ENCODE measurements at places on chromosomes 13 and 19.

DNA sequence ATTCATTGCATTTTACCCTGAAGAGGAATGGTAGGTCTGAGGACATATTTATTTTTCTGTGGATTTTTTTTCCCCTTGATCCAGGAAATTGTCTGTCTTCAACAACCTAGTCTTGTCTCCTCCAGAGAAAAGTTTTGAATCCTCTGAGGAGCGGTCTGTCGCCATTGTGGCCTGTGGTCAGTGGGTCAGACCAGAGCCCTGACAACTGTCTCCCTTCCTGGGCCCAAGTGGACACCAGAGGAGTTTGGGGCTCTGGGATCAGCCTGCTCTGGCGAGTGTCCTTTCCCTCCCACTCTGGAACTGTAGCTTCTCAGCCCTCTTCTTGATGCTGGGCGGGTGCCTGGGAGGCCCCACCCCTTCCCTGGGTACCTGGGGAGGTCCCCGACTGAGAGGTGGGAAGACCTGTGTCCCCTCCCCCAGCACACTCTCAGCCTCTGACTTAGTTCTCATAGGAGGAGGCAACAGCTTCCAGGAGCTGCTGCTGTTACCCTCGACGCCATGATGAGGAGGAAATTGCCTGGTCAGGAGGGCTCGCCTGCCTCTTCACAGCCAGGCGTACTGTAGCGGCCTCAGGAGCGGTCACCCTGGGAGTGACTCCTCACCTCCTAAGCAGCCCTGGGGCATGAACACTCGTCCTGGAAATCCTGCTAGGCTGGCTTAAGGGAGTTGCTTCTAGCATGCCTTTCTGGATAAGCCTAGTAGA lies 110.3 kb downstream of the GGACT start:
- no peak for DNase-seq

DNA sequence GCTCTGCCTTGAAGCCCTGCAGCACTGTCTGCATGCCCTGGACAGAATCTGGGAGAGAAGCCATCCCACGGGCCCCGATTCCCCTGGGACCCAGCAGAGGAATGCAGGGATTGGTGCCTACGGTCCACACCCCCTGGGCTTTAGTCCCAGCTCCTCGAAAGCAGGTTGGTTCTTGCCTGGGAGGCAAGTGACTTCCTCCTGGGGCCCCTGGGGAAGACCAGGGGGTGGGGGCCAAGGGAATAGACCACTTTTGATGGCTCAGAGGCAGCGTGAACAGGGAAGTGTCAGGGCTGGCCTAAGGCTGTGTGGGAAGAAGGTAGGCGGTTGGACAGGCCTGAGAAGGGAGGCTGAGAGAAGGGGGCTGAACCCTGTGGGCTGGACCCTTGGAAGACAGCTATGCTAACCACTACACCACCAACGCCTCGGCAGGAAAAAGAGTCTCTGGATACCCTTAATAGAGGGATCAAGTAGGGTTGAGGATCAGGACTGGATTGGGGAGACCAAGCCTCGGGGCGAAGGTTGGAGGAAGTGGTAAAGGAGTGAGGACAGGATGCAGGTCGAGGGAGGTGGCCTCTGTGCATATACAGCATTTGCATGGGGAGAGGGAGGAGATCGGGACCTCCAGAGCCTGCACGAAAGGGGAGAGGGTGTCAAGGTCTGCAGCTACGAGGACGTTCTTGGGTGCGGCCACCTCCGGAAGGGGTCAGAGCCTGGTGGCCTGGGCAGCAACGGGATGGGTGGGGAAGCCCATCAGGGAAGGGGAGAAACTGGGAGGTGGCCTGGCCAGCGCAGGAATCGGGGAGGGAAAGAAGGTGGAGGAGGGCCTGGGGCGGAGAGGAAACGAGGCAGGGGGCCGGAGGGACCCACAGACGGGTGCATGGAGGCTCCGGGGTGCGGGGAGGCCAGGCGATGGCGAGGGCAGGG lies 709 bp downstream of the DPP9 start:
- DNase-seq, result no peak

DNA sequence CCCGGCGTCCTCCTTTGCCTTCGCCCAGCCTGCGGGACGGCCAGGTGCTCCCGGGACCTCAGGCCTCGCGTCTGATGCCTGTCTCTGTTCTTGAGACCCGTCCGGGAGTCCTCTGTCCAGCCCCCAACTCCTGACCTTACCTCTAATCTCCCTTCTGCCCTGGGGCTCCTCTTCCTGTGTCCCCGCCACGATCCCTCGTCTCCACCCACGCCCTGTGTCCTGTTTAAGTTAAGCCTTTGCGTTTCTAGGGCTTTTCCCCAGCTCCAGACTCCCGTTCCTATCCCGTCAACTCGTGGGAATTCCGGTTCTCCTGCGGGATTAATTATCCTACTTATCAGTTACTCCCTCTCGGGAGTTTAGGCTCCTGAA lies 686 bp downstream of the LENG8 start:
- DNase-seq, result no peak

DNA sequence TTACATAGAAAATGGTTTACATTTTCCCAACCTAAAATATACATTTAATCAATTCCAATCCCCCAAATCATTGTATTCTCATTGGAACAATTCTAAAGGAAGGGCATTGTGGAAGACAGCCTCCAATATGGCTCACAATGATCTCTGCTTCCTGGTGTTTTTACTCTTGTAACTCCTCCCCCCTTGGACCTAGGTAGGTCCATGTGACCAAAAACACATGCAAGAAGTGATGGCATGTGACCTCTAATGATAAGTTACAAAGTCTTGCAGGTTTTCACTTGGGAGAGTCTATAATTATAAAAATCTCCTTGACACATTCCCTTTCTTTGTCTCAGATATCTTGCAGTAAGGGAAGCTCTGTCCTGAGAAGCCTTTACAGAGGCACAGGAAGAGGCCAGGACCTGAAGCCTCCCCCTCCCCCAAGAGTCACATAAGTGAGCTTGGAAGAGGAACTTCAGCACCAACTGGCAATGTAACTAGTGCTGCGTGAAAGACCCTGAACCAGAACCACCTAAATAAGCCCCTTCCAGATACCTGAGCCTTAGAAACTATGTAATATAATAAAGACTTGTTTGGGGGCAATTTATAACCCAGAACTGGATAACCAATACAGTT lies 816.2 kb upstream of the ATXN8OS start:
- no peak for DNase-seq

DNA sequence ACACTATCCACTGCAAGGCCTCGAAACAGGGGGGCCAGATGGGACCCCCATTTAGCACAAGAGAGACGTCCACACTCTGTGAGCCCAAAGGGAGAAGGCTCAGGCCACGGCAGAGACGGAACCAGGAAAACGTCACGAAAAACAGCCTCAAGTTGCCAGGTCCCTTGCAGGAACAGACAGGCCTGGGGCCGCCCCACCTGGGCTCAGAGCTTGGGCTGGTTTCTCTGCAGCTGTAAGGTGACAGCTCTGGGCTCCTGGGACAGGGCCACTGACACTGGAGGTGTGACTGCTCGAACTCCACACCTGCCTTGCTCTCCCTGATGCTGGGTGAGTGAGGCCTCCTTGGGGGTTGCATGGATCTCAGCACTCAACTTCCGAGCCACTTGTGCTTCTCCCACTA lies 3.2 kb downstream of the ZNF787 start:
- no peak for DNase-seq

GRCh38 chr13:74986609-74987008 lies 495.4 kb downstream of the TBC1D4 start:
- DNase-seq, result no peak

DNA sequence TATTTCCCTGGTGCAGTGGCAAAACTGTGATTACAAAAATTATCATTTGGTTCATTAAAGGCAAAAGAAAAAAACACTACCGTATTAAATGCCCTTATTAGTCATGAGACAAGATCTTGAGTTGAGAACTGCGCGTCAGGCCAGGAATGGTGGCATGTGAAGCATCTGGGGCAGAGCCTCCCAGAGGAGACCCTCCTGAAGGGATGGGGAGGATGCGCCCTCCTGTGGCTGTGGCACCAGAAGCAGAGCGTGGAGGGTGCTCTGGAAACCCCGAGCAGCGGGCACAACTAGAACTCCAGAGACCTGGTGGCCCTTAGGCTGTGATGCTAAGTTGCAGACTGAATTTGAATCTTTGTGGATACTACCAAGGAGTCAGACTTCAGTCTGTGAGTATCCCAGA lies 11.5 kb downstream of the CUL4A start:
- DNase-seq, result no peak

- DNase-seq, result no peak
Measured at GRCh38 chr19:48695743-48696352, at the start of gene FUT2. Gene FUT2, plus strand, starts transcription at chr19:48695971. Its CDS starts 6,986 bp downstream, at chr19:48702957.

DNA sequence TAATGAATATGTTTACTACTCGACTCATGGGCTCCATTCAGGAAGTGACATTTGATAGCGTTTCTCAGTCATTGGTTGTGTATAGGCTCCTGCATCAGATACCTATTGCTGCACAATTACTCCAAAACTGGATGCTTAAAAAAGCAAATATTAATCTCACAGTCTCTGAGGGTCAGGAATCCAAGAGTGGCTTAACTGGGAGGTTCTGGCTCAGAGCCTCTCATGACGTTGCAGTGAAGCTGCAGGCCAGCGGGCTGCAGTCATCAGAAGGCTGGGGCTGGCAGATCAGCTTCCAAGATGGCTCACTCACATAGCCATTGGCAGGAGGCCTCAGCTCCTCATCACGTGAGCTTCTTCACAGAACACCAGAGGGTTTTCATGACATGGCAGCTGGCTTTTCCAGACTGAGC lies 525.1 kb upstream of the NBEA start:
- no peak for DNase-seq

DNA sequence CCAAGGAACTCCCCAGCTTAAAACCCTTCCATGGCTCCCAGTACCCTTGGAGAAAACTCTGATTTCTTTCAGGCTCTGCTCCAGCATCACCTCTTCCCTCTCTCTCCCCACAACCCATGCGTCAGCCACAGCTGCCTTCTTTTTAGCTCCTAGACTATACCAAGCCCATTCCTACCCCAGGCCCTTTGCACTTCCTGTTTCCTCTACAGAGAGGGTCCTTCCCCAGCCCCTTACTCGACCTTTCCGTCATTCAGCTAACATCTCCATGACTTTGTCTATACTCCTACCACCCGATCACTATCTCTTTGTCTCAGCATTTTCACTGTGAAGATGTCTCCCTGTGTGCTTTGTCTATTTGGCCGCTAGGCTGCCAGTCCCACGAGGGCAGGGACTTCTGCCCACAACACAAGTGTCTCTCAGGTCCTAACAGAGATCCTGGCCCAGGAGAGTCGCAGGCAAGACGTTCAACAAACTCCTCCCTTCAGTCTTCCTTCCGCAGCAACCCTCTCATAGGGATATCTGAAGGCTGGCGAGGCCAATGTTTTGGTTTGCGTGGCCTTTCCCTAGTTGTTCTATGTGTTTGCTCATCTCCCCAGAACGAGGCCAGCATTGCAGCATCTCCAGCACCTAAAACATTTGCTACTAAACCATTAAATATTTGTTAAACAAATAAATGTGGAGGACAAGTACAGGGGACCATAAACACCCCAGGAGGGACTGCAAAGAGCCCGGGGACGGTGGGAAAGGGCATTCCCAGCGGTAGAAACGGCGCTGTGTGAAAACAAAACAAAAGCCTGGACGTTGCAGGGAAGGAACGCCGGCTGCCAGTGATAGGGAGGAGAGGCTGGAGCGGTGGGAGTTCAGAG lies 816 bp downstream of the CCNP start:
- DNase-seq, result no peak

- DNase-seq, result no peak
Measured at GRCh38 chr19:11131471-11131870, 24.1 kb downstream of the SPC24 start.

DNA sequence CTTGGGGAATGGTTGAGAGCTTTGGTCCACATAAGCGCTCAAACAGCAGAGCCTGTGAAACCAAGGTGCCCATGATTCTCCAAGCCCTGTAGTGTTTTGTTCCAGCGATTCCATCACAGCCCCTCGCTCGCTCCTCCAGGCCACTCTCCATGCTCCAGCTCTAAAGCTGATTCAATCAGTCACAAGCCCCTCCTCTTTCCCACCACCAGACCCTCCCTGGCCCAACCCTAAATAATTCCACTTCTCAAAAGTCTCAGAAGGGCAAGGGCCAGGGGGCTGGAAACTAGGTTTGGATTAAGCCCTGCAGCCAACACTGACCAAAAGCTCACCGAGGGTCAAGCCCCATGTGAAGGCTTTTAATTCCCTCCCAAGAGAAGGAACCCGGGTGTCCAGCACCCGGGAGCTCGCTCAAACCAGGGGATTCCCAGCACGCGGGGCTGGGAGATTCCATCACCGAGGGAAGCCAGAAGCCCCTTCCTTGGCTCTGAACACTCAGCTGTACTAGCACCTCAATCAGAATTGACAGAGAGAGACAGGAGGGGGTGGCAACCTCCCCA lies 1.5 kb downstream of the ZNF296 start:
- DNase-seq, result no peak

- DNase-seq, result peak; percentile 56
Measured at GRCh38 chr19:5987077-5987818, 9.3 kb upstream of the RANBP3 start.

- no peak for DNase-seq
Measured at GRCh38 chr13:113411216-113412023, 41.9 kb downstream of the ADPRHL1 start.

DNA sequence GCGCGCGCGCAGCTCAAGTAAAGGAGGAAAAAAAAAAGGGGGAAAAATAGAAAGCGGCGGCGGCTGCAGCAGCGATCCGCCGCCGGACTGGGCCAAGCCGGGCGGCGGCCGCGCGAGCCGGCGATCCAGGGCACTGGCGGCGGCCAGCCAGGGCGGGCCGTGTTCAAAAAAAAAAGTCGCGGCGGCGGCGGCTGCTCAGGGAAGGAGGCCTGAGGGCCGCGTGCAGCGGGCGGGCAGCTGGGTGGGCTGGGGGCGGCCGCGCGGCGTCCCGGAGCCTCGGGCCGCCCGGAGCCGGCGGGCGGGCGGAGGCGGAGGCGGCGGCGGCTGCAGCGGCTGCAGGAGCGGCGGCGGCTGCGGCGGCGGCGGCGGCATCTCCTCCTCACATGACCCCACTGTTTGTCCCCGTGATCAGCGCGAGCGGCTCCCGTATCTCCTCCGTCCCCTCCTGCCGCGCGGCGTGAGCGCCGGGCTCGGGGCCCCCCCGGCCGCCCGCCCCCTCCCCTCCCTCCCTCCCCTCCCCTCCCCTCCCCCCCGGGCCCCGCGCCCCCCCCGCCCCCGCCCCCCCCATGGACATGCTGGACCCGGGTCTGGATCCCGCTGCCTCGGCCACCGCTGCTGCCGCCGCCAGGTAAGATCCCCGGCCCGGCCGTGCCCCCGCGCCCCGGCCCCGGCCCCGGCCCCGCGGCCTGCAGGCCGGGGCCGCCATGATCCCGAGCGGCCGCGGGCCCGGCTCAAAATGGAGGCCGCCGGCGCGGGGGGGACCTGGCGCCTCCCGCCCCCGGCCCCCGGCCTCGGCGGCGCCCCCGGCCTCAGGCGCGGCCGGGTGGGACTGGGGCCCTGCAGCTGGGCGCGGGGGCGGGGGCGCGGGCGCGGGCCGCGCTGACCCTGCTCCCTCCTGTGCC lies at the start of gene USF2:
TSS of gene USF2 (plus strand) at position 427 of the 902 bp plus-strand sequence. CDS start at position 567, 140 bp downstream.
- DNase-seq, result peak; percentile 52

GRCh38 chr13:106036870-106037269 lies 498.6 kb downstream of the EFNB2 start:
- no peak for DNase-seq

- no peak for DNase-seq
Measured at GRCh38 chr19:4087787-4088679, 21.3 kb upstream of the ZBTB7A start.
